ENCODE measurements at places on chromosomes 3 and 15.

DNA sequence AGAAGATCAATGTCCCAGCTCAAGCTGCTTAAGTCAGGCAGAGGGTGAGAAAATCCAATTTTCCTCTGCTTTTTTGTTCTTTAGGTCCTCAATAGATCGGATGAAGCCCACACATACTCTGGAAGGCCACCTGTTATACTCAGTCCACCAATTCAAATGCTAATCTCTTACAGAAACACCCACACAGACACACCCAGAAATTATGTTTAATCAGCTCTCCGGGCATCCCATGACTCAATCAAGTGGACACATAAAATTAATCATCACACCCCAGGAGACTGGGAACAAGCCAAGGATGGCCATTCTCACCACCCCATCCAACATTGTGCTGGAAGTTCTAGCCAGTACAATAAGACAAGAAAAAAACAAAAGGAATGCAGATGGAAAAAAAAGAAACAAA, 67.8 kb upstream of the SLC24A5 start:
- DNase-seq, result no peak

GRCh38 chr15:82951472-82952157, 905 bp downstream of the HOMER2 start:
- DNase-seq, result no peak

DNA sequence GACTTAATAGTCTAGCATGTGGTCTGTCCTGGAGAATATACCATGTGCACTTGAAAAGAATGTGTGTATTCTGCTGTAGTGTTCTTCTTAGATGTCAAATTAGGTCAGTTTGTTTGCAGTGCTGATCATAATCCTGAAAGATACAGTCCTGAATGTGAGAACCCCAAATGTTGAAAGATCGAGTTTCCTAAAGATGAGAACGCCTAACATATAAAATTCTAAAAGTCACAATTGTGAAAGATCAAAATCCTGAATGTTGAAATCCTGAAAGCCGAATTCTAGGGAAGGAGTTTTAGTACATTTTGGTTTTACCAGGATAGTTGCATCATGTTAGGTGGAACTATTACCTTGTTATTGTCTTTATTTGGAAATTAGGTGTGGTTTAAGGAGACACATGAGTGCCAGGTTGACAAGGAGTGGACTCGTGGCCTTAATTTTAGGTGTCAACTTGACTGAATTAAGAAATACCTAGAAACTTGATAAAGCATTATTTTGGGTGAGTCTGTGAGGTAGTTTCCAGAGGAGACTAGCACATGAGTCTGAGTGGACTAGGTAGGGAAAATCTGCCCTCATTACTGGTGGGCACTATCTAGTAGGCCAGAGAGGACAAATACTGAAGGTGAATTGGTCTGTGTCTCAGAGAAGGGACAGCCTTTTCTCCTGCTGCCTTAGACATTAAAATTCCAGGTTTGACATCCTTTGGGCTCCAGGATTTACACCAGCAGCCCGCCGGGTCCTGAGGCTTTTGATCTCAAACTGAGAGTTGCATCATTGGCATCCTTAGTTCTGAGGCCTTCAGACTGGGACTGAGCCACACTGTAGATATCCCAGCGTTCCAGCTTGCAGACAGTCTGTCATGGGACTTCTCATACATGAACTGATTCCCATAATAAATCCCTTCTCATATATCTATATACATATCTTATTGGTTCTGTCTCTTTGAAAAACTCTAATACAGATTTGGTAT, 77.1 kb downstream of the LRRC28 start:
- no peak for DNase-seq

DNA sequence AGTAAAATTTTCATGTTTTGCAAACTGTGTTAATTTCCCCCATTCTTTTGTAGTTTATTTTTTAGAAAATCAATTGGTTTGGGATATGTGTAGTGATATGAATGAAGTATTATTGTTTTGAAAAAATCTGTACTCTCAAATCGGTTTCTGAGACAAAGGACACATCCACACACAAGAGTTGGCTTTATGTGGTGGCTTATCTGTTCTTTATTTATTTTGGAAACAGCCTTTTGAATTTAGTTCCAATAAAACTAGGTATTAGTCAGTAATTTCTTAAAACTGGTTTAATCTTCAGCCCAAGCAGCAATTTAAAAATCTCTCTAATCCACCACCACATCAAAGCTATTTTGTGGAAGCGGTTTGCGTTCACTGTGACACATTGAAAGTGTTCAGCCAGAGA, 741.5 kb upstream of the GRM7 start:
- DNase-seq, result no peak

Measured in stimulated activated CD8-positive, alpha-beta memory T cell treated with anti-CD3 and anti-CD28 coated beads, Interleukin-4, amount 100 ng/mL, for 24 hours (primary cell).